MCF 10A (cell line): ENCODE measurements at places on chromosomes 5 and 9. TPM values are rescaled to one million over a fixed set of nuclear protein-coding genes. Genes with fewer than 3 reads are reported as not detected.

RNF180 gene
- 6.0 and 7.4 TPM in 2 replicates for total RNA-seq

DNA sequence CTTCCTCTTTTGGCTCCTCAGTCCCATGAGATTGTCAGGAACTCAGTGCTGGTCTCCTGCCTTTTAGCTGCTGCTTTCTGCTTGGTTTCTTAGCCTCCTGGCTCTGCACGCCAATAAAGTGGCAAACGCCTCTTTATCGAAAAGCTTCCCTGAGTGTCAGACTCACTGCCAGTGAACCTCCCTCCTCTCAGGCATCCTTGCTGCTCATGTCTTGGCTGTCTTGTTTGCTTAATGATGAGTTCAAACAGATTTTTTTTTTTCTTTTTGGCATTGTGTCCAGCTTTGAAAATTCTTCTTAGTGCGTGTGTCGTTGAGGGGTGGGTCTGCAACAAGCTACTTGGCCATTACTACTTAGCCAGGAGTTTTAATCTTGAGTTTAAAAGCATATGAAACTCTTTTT is 14.9 kb downstream of the RASGRF2 start:
- no peak for DNase-seq
- H3K4me1 ChIP-seq, result no peaks in the 10 kb centered on the region
- H3K27me3 ChIP-seq, result no peaks in the 10 kb centered on the region
- H3K4me3 ChIP-seq, result no peak overlapping the region

DNA sequence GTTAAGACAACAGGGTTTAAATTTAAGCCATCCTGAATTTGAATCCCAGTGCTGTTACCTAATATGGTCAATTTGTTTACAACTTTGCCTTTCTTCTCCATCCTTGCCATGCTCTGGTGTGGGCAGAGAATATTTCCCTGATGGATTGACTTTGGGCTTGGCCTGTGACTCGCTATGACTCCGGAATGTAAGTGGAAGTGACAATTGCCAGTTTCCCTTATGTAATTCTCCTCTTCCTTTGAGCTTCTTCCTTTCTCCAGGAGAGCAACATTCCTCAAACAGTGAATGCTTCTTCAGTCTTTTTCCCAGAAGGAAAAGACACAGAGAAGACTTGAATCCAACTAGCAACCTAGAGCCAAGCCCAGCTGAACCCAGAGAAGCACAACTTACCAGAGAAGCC is 159.1 kb downstream of the LURAP1L start:
- no peaks in the 10 kb centered on the region for H3K36me3 ChIP-seq
- peak overlapping the region; percentile 59 for H3K27ac ChIP-seq
- no peak for DNase-seq
- H3K27me3 ChIP-seq, result no peaks in the 10 kb centered on the region
- no peak overlapping the region for H3K4me3 ChIP-seq
- H3K4me1 ChIP-seq, result peaks cover 19% of the 10 kb centered on the region

- no peak overlapping the region for H3K4me3 ChIP-seq
- no peak overlapping the region for H3K27ac ChIP-seq
- no peaks in the 10 kb centered on the region for H3K27me3 ChIP-seq
- peak; percentile 26 for DNase-seq
- peaks cover 18% of the 10 kb centered on the region for H3K4me1 ChIP-seq
Observed at GRCh38 chr9:88998911-88999310, 7.6 kb downstream of the S1PR3 start.

DNA sequence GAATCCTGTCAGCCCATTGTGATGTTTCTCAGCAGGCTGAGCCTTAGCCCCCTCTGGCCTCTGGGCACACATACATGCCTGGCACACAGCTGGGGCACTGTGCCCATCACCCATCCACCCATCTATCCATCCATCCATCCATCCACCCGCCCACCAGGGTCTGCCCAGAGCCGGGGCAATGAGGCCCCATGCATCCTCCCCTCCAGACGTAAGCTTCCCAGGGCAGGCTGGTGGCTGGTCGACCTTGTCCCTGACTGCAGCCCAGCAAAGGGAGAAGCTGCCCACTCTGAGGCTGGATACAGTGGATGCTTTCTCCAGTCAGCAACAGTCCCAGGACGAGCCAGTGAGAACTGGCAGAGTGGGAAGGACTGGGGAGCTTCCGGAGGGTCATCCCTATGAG is 21.1 kb upstream of the SLC25A51 start:
- no peak overlapping the region for H3K27ac ChIP-seq
- H3K4me1 ChIP-seq, result peaks cover 28% of the 10 kb centered on the region
- H3K27me3 ChIP-seq, result no peaks in the 10 kb centered on the region

DNA sequence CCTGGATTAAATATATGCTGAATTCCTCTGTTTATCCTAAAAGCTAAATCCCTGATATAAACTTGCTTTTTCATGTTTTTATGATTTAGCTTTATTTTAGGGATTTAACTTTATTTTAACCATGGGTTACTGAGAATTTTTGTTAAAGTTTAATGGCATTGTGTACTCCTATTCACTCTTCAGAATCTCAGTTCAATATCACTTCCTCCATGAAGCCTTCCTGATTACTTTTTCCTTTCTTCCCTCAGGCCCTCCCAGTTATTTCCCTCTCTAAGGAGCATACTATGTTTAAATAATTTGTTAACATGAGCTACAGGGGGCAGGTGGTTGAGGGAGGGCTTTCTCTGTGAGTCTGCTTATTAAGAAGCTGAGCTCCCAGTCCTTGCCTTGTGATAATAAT is 149.9 kb downstream of the MTX3 start:
- H3K27ac ChIP-seq, result no peak overlapping the region
- H3K36me3 ChIP-seq, result no peaks in the 10 kb centered on the region
- DNase-seq, result no peak
- H3K4me1 ChIP-seq, result peaks cover 11% of the 10 kb centered on the region
- no peaks in the 10 kb centered on the region for H3K27me3 ChIP-seq

- H3K4me1 ChIP-seq, result no peaks in the 10 kb centered on the region
- H3K4me3 ChIP-seq, result no peak overlapping the region
- no peaks in the 10 kb centered on the region for H3K36me3 ChIP-seq
- no peak for DNase-seq
Observed at GRCh38 chr5:122321921-122322320, 9.9 kb downstream of the SNCAIP start.

- H3K27me3 ChIP-seq, result no peaks in the 10 kb centered on the region
- peak; percentile 96 for DNase-seq
- no peaks in the 10 kb centered on the region for H3K36me3 ChIP-seq
- H3K4me3 ChIP-seq, result peak overlapping the region; percentile 74
- peak overlapping the region; percentile 23 for H3K27ac ChIP-seq
Observed at GRCh38 chr9:115118879-115119218, 892 bp upstream of the TNC start.

DNA sequence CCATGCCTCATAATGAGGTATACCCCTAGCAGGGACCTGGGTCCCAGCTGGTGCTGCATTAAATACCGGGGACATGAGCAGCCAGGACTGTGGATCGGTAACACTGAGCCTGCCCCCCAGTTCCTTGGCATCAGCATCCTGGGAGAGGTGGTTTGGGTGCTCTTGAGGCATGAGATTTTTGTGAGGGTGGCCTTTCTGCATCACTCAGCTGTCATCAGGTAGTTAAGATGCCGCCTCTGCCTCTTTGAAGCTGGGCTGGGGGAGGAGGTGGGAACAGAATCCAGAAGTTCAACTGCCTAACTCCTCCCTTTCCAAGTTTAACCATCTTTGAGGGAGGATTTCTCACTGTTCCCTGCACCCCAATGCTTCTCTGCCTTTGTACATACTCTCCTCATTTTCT is 112.7 kb downstream of the PDZD2 start:
- no peak overlapping the region for H3K4me3 ChIP-seq
- H3K4me1 ChIP-seq, result peaks cover 4% of the 10 kb centered on the region
- H3K36me3 ChIP-seq, result no peaks in the 10 kb centered on the region
- DNase-seq, result no peak

GRCh38 chr5:116938488-116938887 is 363.9 kb upstream of the SEMA6A start:
- H3K4me3 ChIP-seq, result no peak overlapping the region
- H3K4me1 ChIP-seq, result no peaks in the 10 kb centered on the region
- no peaks in the 10 kb centered on the region for H3K27me3 ChIP-seq
- H3K36me3 ChIP-seq, result no peaks in the 10 kb centered on the region
- no peak overlapping the region for H3K27ac ChIP-seq
